ENCODE measurements at places on chromosomes 13 and 19.

DNA sequence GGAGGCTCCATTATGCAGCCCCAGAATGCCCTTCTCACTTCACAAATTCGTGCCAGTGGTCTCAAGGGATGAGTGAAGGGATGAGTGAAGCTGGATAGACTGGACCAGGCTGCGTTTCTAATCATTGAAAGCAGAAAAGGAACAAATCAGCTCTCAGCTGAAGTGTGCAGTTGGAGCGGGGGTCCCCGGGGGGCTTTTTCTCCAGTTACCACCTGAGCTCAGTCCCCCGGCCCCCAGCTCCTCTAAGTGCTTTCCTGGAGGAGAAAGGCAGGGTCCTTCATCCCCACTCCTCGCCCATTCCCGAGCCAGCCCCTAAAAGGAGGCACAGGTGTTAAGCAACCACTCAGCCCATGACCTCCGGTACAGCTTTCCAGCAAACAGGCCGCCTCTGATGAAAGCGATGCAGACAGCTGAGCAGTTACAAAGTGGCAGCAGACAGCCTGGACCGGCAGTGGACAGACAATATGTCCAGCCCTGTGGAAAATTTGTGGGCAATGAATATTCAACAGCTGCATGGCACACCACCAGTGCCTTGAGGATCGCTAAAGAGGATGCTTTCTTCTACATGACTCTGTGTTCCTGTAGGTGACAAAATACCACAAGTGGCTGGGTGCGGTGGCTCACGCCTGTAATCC lies 110.7 kb upstream of the UBL3 start:
- peak; percentile 10 for DNase-seq

- no peak for DNase-seq
These were observed 222.4 kb downstream of the DACH1 start for GRCh38 chr13:71644579-71644978.

- no peak for DNase-seq
These were observed 4.7 kb downstream of the SLITRK5 start for GRCh38 chr13:87675851-87676250.

- DNase-seq, result no peak
These were observed 138.7 kb downstream of the CRYL1 start for GRCh38 chr13:20387006-20387405.

GRCh38 chr13:92951273-92951890 lies 275.2 kb upstream of the GPC6 start:
- no peak for DNase-seq

DNA sequence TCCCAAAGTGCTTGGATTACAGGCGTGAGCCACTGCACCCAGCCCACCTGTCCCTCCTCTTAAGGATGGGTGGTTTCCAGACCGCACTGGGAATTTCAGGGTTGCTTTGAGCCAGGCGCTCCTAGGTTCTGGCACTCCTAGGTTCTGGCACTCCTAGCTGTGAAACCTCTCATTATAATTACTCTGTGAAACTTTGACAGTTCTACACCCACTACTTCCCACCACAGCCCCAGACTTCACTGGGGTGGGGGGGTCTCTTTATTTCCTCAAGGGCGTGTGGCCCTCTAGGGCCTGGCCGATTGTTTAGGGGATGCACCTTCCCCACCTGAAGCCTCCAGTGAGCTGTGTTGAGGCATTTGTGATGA lies 2.3 kb upstream of the ADAMTS10 start:
- no peak for DNase-seq

DNA sequence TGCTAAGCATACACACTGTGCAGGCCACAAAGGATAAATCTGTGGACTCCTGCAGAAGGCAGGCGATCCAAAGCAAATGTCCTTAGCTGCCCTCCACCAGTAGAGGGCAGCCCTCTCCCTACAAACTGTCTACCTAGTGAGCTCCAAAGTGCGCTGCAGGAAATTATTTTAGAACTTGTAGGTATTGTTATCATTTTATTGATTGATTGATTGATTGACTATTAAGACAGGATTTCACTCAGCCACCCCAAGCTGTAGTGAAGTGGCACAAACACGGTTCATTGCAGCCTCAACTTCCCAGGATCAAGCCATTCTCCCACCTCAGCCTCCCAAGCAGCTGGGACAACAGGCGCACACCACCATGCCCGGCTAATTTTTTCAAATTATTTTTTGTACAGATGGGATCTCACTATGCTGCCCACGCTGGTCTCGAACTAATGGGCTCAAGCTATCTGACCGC lies 37.3 kb downstream of the RNF6 start:
- DNase-seq, result peak; percentile 66

- DNase-seq, result no peak
These were observed 156.3 kb downstream of the SLITRK5 start for GRCh38 chr13:87827479-87827878.

- no peak for DNase-seq
These were observed 300.5 kb downstream of the NALCN start for GRCh38 chr13:101115762-101116171.
